ENCODE measurements at places on chromosomes 7 and 10.

- no peak for DNase-seq
These were observed 107.5 kb downstream of the MKI67 start for GRCh38 chr10:128018691-128019090.

- no peak for DNase-seq
These were observed 84.5 kb downstream of the TACC2 start for GRCh38 chr10:122073508-122073907.

- no peak for DNase-seq
These were observed 10.0 kb downstream of the NCAPG2 start for GRCh38 chr7:158694650-158695049.

- DNase-seq: no peak
These were observed 291.5 kb downstream of the SDK1 start for GRCh38 chr7:3592401-3593134.

- peak; percentile 47 for DNase-seq
These were observed 46.1 kb upstream of the PPP2R2D start for GRCh38 chr10:131854579-131855335.

GRCh38 chr10:6669269-6669859, 89.3 kb upstream of the PRKCQ start:
- no peak for DNase-seq

DNA sequence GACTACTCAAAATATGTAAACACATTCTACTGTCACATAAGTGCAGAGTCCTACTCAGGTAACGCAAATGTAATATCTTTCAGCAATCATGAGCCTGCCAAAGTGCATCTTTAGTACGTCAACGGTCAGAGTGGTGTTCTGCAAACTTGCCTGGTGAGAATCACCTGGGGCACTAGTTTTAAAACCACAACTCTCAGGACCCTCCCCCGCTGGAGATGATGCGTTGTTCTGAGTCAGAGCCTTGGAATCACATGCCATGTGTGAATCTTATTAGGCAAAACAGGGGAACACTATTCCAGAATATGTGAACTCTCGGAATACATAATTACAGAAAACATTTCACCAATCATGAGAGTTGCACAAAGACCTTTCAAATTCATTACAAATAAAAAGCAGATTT, 115.7 kb downstream of the TPK1 start:
- no peak for DNase-seq

GRCh38 chr7:77912293-77912692, 113.7 kb downstream of the PHTF2 start:
- no peak for DNase-seq

DNA sequence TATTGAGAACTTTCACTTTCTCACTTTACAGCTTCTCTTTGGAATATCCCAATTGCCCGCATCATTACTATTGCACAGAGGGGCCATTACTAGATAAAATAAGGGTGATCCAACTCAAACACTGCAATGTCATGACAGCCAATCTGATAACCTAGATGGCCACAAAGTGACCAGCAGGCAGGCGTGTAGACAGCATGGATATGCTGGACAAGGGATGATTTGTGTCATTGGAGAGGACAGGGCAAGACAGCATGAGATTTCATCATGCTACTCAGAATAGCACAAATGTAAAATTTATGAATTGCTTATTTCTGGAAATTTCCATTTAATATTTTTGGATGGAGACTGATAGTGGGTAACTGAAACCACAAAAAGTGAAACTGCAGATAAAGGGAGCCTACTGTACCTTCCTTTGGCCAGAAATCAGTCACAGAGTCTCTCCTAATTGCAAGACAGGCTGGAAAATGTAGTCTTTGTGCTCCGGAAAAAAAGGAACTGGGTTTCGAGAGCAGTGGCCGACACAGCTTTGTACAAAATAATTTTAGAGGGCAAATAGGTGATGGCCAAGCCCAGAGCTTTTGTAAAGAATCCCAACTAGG, 6.1 kb upstream of the GSDME start:
- no peak for DNase-seq

- no peak for DNase-seq
These were observed 59.8 kb downstream of the SLC25A40 start for GRCh38 chr7:87816389-87816788.

DNA sequence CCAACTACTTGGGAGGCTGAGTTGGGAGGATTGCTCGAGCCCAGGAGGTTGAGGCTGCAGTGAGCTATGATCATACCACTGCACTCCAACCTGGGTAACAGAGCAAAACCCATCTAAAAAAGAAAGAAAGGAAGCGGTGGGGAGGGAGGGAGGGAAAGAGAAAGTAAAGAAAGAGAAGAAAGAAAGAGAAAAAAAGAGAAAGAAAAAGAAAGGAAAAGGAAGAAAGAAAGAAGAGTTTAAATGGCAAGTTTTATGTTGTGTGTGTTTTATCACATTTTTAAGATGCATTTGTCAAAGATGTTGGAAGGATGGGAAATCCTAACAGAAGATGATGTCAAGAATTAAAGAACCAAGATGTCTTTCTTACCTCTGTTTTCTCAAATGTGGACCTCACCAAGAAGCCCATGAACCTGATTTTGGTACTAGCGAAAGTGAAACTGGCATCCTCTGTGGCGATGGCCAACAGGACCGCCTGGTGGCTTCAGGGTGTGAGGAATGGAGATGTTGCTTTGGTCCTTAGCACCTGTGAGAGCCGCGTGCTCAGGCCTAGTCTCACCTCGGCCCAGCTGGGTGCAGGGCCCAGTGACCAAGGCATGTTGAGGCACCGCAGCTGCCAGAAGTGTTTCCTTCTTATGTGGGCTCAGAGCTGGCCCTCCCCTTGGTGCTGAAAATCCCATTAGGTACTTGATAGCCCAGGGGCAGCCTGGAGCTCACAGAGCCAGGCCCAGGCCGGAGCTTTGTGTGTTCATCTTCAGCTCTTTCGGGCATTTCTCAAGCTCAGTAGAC, 9.8 kb downstream of the UCMA start:
- DNase-seq: no peak

DNA sequence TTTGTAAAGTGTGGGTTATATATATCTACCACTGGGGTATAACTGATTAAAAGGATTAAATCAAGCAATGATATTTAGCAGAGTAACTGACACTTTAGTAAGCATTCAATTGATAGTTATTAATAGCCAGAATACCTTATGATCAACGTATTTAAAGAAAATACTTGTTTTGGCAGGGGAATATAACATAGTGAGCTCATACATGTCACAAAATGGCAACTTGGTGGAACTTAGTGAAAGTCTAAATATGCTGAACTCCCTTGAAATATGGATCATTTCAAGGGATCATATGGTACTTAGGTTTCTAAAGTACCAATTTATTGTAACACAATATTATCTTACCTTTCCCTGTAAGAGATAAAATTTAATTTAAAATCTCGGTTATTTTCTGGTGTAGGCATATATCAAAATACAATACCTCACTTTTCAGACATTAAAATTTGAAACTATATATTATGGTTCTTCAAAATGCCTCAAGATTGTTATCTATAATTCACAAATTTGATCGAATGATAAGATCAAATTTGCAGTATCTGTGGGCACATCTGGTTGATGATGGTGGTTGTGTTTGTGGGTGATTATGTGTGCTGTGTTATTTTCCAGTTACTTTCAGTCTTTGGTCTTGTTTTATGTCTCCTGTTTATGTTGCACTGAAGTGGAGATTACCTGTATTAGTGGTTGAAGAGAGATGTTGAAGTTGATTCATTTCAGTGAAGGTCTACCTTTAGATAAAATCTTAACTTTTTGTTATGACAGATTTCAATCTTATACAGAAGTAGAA, 5.2 kb downstream of the ARL4A start:
- DNase-seq: no peak

- DNase-seq: peak; percentile 42
These were observed 20.9 kb downstream of the MORN4 start for GRCh38 chr10:97612386-97612785.

DNA sequence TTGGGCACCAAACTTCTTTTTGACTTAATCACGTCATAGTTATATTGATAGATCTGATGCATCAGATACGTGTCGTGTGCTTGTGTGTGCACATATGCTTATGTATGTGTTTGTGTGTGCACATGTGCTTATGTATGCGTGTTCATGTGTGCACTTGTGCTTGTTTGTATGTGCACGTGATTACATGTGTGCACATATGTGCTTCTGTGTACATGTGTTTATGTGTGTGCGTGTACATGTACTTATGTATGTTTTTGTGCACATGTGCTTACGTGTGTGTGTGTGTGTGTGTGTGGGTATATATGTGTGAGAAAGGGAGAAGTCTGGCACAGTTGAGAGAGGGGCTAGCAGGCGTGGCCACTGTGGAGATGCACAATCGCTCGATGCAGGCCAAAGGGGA, 173.4 kb downstream of the WDR37 start:
- DNase-seq: no peak

- no peak for DNase-seq
These were observed 234.4 kb downstream of the GLI3 start for GRCh38 chr7:42002654-42003053.

DNA sequence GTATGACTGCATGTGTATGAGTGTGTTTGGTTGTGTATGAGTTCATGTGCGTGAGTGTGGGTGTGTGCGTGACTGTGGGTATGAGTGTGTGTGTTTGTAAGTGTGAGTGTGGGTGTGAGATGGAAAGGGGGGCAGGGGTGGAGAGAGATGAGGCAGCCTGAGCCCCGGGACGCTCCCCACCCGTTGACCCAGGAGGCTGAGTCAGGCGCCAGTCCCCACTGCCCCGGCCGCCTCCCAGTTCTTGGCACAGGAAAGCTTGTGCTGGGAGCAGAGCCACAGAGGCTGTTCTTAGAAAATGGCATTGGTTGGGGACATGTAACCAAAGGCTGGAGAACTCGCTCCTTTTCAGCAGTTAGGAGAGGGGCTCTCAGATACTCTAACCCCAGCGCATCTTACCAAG, 27.8 kb upstream of the NUB1 start:
- no peak for DNase-seq

DNA sequence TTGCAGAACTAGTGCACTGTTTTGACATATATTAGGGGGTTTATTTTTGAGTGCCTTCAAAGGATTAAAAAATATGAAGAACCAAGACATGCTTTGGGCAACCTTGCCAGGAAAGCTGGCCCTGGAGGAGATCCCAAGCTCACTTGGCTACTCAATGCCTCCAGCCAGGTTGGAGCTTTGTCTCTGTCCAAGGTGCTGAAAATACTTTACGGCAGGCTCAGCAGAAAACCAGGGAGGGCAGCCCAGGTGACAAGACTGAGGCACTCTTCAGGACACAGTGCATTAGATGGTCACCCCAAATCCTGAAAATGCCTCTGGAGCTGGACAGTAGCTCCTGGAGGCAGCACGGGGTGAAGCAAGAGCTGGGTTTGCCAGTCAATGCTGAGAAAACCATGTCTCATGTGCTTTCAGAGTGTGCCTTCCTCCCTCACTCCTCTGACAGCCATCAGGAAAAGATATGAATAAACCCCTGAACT, 5.8 kb upstream of the KCNH2 start:
- DNase-seq: peak; percentile 68
